HT1080 (cell line): ENCODE measurements at places on chromosomes 5 and 9.

- no peak for DNase-seq
Observed at GRCh38 chr5:110812639-110813038, 73.8 kb downstream of the SLC25A46 start.

DNA sequence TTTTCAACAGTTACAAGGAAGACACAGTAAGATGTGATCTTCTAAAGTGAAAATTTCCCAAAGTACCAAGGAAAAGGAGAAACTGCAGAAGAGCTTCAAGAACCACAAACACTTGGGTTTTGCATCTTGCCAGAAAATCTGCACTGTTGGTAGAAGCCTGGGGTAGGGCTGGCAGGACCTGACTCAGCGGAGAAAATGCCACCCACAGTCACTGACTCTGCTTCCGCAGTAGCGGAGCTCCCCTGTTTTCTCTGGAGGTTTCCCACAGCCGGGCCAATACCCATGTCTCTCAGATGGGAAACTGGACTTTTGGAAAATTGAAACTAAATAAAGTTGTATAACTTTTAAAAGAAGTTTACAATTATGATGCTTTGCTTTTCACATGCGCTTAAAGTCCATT, 104.2 kb downstream of the MEF2C start:
- DNase-seq = no peak

DNA sequence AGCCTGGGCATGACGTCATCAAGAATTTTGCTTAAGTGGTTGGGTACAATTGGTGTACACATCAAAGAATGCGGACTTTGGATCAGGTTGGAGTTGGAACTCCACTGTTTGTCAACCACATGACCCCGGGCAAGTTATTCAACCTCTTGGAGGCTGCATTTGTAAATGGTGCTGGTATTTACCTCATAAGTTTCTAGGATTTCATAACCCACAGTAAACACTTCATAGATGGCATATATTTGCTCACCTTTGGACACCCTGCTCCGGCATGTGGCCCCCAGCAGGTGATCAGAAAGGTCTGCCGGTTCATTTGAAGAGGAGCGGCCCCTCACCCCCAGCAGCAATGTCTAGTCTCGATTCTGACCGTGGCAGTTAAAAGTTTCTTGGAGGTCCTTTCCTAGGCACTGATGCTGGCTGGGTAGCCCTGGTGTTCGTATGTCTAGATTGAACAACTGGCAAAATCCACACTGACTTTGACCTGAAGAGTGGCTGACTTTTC, 60.6 kb downstream of the IL6ST start:
- no peak for DNase-seq

- no peak for DNase-seq
Observed at GRCh38 chr5:135112008-135112725, 78.1 kb upstream of the PITX1 start.

DNA sequence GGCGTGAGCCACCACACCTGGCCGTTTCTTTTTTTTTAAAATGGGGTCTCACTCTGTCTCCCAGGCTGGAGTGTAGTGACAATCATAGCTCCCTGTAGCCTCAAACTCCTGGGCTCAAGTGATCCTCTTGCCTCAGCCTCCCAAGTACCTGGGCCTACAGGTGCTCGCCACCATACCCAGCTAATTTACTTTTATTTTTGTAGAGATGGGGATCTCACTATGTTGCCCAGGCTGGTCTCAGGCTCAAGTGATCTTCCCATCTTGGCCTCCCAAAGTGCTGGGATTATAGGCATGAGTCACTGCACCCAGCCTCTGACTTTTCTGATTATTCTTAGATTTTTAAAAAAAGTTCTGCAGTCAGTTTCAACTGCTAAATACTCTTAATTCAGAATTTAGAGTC, 21.3 kb downstream of the RAI14 start:
- no peak for DNase-seq

GRCh38 chr9:80615964-80616363, 1044.2 kb downstream of the TLE4 start:
- no peak for DNase-seq

DNA sequence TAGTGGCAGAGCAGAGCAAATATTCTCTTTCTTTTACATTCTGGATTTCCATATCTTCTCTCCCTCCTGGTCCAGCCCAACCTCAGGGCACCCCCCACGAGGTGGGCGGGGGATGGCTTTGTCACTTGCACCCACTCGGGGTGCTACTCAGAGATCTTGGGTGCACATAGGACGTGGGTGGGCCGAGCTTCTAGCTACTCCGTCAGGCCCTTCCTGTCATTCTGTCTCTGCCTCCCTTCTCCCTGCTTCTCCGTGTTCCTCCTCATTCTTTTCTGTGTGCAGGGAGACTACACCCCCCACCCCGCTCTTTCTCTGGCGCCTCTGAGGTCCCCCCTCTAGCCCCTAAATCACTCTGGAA, 19.5 kb downstream of the PCDHGC5 start:
- DNase-seq = peak; percentile 50

- no peak for DNase-seq
Observed at GRCh38 chr5:126769703-126770102, 7.2 kb upstream of the LMNB1 start.

GRCh38 chr5:134637116-134637721, 4.6 kb upstream of the SAR1B start:
- DNase-seq = no peak

GRCh38 chr5:173228639-173229381, 6.2 kb downstream of the NKX2-5 start:
- DNase-seq = no peak

GRCh38 chr9:133934482-133935232, 57.5 kb downstream of the VAV2 start:
- DNase-seq = no peak

- DNase-seq = no peak
Observed at GRCh38 chr5:175094461-175094860, 349.5 kb downstream of the DRD1 start.

- no peak for DNase-seq
Observed at GRCh38 chr9:23447166-23447565, 378.9 kb downstream of the ELAVL2 start.

- no peak for DNase-seq
Observed at GRCh38 chr5:8765886-8766285, 780.0 kb downstream of the SEMA5A start.

GRCh38 chr9:127183814-127184582, 61.6 kb upstream of the ANGPTL2 start:
- DNase-seq = no peak

GRCh38 chr5:51382521-51383130, 622 bp upstream of the ISL1 start:
- DNase-seq = no peak

DNA sequence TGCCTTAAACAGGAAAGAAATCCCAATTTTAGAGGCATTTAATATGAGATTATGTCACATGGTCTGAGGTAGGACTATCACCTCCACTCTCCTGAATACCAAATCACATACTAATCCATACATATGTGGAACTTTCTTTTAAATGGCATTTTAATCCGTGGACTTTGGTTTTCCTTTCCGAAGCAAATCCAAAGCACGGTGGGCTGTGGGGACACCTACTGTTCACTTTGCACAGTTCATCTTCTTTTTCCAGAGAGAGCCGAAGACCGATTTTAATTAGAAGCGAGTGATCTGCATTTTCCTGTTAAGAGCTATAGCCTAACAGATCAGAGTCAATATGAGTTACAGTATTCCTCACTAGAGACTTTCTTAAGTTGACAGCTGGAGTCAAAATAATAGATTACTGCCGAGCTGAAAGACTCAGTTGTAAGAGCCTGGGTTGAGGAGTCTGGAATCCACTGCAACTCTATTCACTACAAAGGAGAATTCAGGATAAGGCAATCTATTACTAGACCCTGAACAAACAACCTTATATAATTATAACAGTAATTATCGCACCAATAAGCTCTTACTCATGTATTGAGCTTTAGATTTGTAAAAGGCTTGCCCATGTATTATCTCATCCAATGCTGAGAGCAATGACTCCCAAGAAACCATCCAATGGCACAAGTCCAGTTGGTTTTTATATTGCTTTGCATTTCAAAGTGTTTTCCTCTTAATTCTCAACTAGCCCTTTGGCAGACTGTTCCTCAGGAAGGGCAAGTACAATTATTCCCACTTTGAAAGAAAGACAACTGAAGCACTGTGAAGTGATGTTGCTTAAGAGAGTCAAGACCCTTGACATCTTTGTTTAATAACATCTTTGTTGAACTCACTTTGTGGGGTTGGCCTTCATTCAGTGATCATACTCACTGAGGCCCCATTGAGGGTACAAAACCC, 144.7 kb downstream of the TRPM6 start:
- DNase-seq = peak; percentile 25

- DNase-seq = no peak
Observed at GRCh38 chr5:45089870-45090269, 281.1 kb downstream of the MRPS30 start.

DNA sequence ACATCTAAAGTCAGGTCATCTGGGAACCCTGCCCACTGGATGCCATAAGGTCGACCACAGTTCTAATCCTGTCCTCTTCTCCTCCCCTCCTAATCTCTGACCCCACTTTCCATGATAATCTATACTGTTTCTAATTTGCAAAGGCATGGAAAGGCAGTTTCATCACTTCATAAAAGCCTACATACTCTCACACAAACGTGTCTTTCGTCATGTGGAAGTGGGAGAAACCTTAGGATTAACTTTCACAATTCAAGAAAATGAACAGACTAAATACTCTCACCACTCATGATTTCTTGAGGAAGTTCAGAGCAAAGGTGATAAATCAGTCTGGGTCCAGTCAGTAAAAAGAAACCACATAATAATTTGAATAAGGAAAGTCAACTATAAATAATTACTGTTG, 5.5 kb downstream of the FANCC start:
- DNase-seq = no peak

DNA sequence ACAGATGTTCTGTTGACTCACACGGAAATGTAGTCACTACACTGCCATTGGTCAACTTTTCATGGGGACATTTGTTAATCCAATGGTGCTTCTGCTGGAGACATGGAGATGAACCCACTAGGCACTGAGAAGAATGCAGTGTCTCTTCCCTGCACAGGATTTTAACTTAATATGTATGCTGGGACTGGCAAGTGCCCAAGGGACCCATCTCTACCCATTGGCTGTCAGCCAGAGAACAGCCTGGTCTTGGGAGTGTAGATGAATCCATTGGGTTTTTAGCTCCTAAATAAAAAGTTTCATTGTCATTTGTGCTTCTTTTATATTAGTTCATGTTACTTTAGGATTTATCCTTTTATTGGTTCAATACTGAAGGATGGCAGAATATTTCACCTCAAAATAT, 195.8 kb upstream of the CDH6 start:
- no peak for DNase-seq

GRCh38 chr5:178790371-178790770, 59.9 kb upstream of the ZNF354A start:
- no peak for DNase-seq

DNA sequence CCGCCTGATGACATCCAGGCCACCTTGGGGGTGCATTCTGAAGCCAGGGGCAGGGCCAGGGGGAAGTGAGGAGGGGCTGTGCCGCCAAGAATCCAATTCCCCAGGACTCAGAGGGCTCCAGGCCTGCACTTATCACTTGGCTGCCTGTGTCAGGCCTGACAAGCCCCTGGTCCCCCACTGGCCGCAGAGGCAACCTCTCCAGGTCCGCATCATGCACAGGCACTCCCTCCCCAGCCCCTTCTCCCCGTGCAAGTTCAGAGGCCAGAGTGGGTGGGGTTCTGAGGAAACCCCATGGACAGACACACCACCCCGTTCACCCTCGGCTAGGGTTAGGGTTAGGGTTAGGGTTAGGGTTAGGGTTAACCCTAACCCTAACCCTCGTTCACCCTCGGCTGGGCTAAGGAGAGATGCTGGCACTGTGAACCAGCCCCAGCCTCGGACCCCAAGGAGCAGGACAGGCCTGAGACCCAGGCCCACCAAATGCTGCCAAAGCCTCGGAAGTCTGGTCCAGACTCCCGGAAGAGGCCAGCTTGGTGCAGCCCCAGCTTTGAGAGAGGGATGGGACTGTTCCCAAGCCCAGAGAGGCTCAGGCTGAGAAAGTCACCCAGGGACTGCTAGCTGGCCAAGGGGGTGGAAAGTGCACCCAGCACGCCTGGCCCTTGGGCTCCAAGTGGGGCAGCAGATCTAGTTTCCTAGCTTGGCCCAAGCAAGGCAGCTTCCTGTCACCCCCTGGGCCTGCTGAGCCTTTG, 4.9 kb downstream of the LCN2 start:
- no peak for DNase-seq

GRCh38 chr5:51398875-51399642, 15.8 kb downstream of the ISL1 start:
- no peak for DNase-seq
